ENCODE measurements at places on chromosomes 5 and 9. TPM values are rescaled to one million over a fixed set of nuclear protein-coding genes. Genes with fewer than 3 reads are reported as not detected.

Gene CNTFR
- not detected for total RNA-seq

Gene KIF4B
- not detected for total RNA-seq

Gene ZBED3
- total RNA-seq, result 3.3 TPM

Gene WDR38
- total RNA-seq, result not detected

Gene CCDC112
- 11.7 TPM for total RNA-seq

Gene FOXD4L6
- not detected for total RNA-seq

Gene PCDHGA6
- 0.36 TPM for total RNA-seq

Gene KLF4
- 7.4 TPM for total RNA-seq

Gene LHX6
- not detected for total RNA-seq

Gene SH3TC2
- 2.3 TPM for total RNA-seq

Gene GMCL2
- not detected for total RNA-seq

Gene DPP7
- total RNA-seq, result 125 TPM

Gene MACROH2A1
- total RNA-seq, result 390 TPM

Gene AGXT2
- not detected for total RNA-seq

Gene NUTM2G
- total RNA-seq, result not detected

Gene IL3
- not detected for total RNA-seq

Measured in epithelial cell of proximal tubule (primary cell).